Hematopoietic multipotent progenitor cell treated with erythropoietin and hydrocortisone succinate and interleukin-3 and kit ligand, for 17 days (in vitro differentiated cells): ENCODE measurements at places on chromosomes 3 and 15.
A peak's percentile ranks its signal among the peaks of the same experiment; 100 is the strongest.

GRCh38 chr3:159674583-159674982 lies 314.1 kb upstream of the IL12A start:
- DNase-seq: no peak

- no peak for DNase-seq
Observed at GRCh38 chr15:52154896-52155865, 36.0 kb downstream of the GNB5 start.

- DNase-seq: no peak
Observed at GRCh38 chr3:99541181-99541580, 97.2 kb upstream of the COL8A1 start.

DNA sequence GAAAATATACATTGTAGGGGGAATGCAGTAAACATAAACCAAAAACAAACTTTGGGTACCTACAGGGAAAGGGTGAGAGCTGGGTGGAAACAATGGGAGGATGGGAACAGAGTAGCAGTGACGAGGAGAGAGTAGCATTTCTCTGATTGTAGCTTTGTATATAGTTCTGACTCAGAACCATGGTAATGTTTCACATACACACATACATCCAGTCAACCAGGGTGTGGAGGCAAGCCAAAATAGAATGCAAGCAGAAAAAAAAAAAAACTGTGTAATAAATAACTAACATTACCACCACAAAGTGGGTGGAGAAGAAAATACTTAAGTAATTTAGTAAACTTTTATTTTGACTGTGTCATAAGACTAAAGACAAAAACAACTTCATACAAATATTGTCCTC lies 27.2 kb downstream of the BCL2A1 start:
- no peak for DNase-seq

- DNase-seq: no peak
Observed at GRCh38 chr15:53506370-53506769, 253.1 kb downstream of the WDR72 start.

- DNase-seq: no peak
Observed at GRCh38 chr3:66996696-66997095, 1.4 kb upstream of the KBTBD8 start.

GRCh38 chr3:35409991-35410390 lies 229.3 kb upstream of the ARPP21 start:
- no peak for DNase-seq

- DNase-seq: no peak
Observed at GRCh38 chr3:111351334-111351733, 190.7 kb upstream of the CD96 start.

- DNase-seq: no peak
Observed at GRCh38 chr3:101512396-101512645, 691 bp downstream of the SENP7 start.

GRCh38 chr15:54424171-54424570 lies 445.9 kb downstream of the UNC13C start:
- DNase-seq: no peak

DNA sequence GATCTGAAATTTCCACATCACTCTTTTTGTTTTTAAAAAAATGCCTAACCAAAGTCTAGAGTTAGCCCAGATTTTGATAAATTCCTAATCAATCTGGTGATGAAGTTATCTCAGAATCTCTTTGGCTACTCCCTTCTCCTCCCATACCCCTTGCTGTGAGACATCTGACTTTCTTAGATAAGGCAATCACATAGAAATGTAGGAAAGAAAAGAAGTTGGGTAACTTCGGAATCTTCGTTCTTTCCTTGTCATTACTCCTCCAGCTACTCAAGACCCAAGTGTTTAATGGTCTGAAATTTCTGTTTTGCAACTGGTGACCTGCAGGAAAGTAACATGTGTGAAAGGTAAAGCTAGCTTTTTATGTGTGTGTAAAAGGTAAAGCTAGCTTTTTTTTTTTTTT lies 37.8 kb downstream of the MYL3 start:
- DNase-seq: no peak

- DNase-seq: no peak
Observed at GRCh38 chr3:72655131-72655551, 193.1 kb downstream of the SHQ1 start.

GRCh38 chr3:188470508-188471130 lies 316.7 kb downstream of the LPP start:
- DNase-seq: no peak

GRCh38 chr15:60457985-60458384 lies 21.0 kb downstream of the ICE2 start:
- DNase-seq: no peak

- DNase-seq: no peak
Observed at GRCh38 chr3:9916346-9916733, 558 bp upstream of the IL17RC start.

DNA sequence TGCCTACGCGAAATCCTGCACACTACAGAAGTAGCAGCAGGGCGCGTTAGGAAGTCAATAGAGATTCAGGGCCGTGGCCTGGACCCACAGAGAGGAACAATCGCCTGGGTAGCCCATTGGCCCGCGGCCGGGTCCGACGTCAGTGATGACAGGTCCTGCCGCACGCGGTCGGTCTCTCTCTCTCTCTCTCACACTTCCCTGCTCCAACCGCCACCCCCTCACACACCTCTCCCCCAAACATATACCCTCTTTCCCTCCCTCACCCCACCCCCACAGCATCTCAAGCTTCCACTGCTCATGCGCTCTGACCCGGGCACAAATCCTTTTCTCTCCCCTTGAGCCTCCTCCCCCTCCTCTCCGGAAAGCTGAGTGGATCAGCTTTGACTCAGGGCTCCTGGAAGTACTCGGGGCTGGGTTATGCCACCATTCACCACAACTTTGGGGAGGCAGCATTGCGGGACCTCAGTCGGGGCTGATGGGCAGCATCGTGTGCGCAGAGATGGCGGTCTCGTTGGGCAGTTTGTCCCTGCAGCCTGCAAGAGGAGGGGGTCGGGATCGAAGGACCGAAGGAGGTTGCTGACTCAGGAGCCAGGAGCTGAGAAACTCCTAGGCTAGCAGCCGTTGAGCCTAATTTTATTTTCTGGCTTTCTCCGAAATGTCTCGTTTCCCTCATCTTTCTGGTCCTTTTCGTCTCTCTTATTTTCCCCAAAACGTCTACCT lies 9.0 kb downstream of the ZIC4 start:
- no peak for DNase-seq

DNA sequence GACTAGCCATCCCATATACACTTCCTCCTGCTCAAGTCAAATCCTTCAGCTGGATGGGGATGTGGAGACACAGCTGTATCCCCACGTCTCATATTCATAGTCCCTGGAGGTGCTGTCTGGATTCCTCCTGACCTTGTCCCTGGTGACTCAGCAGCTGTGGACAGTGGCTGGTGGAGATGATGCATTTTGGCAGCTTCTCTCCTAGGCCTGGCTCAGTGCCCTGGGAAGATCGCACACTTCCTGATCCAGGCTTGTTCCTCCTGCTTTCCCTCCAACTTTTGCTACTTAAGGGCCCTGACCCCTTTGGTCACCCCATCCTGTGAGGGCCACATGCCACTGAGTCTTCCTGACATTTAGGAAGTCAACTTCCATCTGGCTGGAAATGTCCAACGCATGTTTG lies 44.4 kb downstream of the ADAMTSL3 start:
- DNase-seq: no peak

DNA sequence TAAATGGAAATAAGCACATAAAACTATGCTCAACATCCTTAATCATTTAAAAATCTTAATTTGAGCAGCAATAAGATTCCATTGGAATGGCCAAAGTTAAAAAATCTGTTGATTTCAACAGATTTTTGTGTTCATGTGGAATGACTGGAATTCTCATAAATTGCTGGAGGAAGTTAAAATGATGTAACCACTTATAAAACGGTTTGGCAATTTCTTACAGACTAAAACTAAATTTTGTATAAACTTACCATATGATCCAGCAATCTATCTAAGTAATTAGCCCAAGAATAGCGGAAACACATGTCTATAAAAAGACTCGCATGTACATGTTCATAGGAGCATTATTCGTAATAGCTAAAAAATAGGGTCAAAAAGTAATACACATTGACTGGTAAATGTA lies 1713.6 kb downstream of the SI start:
- no peak for DNase-seq

- no peak for DNase-seq
Observed at GRCh38 chr15:63979262-63979793, 67.0 kb downstream of the DAPK2 start.

GRCh38 chr3:69161587-69162307 lies 39.4 kb upstream of the LMOD3 start:
- DNase-seq: peak; percentile 48

GRCh38 chr3:187082758-187083375 lies 56.4 kb downstream of the RPL39L start:
- DNase-seq: no peak

DNA sequence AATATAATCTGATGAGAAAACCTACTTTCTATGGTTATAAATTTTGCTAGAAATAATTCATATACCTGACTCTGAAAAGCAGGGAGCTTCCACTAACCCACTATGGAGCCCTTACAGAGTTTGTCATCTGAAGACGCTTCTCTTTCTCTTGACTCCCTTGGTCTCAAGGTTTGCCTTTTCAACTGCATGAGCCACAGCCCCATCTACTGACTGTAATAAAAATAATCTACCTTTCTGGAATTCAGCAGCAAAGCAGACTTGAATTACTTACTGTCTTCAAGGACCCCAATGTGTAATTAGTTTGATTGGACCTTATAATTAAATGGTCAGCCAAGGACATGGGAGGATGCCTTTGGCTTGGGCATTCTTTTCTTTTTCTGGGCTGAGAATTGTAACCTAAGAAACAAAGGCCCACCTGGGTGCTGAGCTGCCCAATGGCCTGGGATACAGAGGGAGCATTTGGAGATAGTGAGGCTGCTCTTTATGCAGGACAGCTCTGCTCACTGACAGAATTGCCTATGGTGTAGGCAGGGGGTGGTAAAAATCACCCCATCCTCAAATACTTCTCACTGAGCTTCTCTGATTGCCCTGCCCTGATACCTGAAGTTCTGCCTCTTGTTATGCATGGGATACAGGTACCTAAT lies 178.6 kb upstream of the TRIM42 start:
- DNase-seq: no peak

- no peak for DNase-seq
Observed at GRCh38 chr3:105996781-105997180, 128.0 kb upstream of the CBLB start.

GRCh38 chr15:91385311-91385710 lies 285.3 kb downstream of the SV2B start:
- no peak for DNase-seq

DNA sequence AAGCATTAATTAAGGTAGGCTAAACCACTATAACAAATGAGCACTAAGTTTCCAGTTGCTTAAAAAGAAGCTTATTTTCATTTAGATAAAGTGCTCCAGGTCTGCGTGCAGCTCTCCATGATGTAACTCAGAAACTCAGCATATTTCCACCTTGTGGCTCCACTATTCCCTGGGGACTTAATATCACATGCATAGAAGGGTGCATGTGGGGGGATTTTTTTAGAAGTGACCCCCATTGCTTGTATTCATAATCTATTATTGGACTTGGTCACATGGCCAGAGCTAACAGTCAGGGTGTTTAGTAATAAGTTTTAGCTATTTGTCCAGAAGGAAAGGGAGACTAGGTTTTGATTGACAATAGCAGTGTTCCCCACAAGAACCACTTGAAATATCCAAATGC lies 86.8 kb downstream of the TMCO5A start:
- no peak for DNase-seq

DNA sequence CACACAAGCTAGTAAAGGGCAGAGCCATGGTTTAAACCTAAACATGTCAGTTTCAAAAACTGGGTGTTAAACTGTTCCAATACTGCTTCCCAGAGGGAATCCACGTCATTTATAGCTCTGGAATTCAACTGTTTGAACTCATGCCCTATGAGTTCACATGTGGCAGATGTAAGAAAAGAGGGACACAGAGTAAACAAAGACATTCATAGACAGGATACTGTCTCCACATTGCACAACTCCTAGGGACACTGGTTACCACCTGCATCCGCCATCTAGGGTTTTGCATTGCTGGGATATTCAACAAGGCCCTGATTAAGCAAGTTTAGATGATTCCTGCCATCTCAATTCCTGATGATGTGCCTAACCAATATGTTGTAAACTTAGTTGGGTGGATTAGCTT lies 134.1 kb upstream of the COL8A1 start:
- no peak for DNase-seq

- DNase-seq: no peak
Observed at GRCh38 chr3:78660957-78661356, 1106.8 kb downstream of the ROBO1 start.

- no peak for DNase-seq
Observed at GRCh38 chr15:69797051-69797595, 300.6 kb downstream of the TLE3 start.

DNA sequence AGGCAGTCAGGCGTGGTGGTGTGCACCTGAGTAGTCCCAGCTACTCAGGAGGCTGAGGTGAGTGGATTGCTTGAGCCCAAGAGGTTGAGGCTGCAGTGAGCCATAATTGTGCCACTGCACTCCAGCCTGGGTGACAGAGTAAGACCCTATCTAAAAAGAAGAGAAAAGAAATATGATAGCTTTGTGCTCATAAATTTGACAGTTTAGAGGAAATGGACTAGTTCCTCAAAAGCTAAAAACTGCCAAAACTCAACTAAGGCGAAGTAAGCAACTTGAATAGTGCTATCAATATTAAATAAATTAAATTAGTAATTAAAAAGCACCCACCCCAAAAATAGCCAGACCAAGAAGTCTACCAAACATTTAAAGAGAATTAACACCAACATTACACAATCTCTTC lies 24.5 kb upstream of the SLC15A2 start:
- DNase-seq: no peak

GRCh38 chr15:60787837-60788691 lies 309.1 kb upstream of the ICE2 start:
- DNase-seq: no peak

DNA sequence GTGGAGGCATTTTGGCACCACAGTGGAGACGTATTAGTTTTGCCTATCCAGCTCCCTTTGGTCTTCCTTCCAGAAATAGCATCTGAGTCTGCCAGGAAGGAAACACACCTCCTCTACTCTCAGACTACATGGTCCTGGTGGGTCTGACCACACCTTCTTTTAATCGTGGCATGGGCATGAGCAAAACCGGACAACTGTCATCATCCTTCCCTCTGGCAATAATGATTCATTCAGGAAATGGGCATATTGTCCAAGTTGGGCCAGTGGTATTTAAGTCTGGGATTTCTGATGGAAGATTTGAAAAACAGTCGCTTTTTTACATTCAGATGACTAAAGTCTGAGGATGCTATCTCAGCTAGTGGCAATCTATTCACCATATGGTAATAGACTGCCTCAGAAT lies 601.0 kb upstream of the ADAMTS9 start:
- DNase-seq: no peak

DNA sequence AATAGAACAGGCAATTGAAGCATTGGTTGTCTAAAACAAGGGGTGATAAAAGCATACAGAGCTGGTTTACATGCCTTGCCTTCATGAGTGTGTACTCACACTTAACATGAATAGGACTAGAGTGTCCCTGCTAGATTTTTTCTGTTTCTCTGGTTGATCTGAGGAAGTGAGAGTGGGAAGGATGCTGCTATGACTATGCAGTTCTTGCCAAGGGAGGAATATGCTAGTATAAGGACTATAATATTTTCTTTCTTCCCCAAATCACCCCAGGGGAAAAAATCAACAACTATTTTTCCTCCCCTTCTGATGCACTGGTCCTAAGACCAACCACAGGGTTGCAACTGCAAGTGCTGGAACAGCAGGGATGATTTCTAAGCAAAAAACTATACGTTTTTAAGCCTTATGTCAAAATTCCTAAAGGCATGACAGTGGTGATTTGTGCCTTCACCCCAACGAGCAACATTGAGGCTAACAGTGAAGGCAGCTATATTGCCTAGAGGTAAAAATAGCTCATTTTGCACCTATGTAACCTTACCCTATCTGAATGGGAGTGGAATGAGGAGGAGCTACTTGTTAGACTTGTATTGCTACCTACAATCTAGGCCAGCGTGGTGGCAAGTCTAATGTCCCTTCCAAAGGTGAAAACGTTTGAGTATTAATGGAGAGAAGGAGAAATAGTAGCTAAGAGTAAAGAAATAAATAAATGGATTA lies 33.5 kb upstream of the USP8 start:
- DNase-seq: no peak
